ENCODE measurements at places on chromosomes 11 and 22.

DNA sequence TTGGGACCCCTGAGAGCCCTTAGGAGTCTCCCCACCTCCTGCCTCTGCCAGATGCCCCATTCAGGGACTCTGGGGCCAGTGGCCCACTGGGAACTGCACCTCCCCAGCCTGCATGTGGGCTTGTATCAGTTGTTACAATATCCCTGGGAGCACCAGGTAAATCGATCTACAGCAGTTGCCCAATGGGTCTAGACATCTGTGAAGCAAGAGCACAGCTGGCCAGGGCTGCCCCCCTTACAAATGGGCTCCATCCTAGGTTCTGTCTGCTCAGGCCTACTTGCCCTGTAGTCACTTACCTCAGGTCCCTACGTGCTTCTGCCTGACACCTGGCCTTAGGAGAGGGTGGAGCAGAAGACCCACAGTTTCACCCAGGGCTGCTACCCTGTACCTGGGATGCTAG lies 62.7 kb downstream of the HIRA start:
- DNase-seq = no peak

- DNase-seq = peak; percentile 11
Measured at GRCh38 chr22:20741634-20742581, 32.0 kb upstream of the SERPIND1 start.

- no peak for DNase-seq
Measured at GRCh38 chr11:62823677-62824076, 8.2 kb downstream of the STX5 start.

GRCh38 chr11:86174101-86175046 lies 70.2 kb upstream of the EED start:
- DNase-seq = no peak

DNA sequence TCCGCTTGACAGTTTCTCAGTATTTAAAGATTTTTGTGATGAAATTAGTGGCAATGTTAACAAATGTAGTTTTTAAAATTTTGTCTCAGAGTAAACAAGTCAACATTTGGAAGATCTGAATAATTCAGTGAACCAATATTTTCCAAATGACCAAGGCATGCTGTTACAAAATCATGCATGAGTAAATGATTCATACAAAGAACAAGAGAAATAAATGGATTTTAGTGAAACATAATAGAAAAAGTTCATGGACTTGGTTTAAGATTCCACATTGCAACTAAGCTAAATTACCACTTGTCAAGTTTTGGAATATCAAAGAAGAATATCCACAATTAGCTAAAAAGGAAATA lies 125.7 kb upstream of the SNX19 start:
- DNase-seq = no peak

DNA sequence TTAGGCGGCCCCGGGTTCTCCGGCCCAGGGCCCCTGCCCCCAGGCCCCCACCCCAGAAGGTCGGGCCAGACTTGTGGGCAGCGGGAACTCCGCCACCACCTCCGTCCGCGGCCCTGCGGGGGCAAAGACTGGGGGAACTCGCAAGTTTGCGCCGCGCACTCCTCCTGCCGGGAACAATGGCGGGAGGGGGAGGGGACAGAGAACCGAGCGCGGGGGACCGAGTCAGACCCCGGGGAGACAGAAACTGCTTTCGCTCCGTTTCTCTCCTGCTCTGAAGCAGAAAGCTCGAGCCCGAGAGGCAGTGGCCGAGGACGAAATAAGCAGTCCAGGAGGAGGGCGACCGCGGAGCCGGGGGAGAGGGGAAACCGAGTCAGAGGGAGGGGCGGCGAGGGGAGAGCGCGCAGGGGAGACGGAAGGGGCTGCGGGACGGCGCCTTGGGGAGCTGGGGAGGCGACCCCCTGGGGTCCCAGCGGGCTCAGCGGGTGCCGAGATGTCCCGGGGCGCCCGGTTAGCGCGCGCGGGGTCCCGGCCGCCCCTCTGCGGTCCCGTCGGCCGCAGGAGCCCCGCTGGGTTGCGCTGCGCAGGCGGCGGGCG lies 555 bp downstream of the TP53I11 start:
- no peak for DNase-seq

DNA sequence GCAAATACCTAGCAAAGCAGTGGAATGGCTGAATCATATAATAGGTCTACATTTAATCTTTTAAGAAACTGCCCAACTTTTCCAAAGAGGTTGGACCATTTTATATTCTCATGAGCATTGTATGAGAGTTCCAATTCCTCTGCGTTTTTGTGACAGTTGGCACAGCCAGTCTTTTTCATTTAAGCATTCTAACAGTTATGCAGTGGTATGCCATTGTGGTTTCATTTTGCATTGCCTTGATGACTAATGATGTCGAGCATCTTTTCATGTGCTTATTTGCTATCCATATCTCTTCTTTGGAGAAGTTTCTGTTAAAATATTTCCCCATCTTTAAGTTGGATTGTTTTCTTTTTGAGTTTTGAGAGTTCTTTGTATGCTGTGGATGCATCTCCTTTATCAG lies 38.7 kb downstream of the EIF3F start:
- DNase-seq = no peak

DNA sequence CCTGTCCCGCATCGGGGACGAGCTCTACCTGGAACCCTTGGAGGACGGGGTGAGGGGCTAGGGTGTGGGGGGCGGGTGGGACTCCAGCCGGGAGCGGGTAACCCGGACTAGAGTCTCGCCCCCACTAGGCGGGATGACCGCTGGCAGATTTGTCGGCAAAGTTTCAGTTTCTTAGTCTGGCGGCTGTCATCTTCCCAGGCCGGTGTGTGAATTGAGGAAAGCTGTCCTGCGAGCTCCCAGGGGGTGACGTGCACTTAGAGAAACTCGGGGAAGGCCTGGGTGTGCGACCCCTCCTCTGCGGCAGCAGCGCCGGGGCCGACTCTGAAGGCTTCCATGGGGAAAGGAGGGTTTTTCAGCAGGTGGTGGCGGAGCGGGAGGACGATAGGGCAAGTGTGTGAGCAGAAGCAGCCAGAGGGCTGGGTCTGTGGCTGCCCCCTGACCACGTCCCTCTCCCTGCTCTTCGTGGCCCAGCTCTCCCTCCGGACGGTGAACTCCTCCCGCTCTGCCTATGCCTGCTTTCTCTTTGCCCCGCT lies 463 bp downstream of the RAD9A start:
- DNase-seq = no peak

DNA sequence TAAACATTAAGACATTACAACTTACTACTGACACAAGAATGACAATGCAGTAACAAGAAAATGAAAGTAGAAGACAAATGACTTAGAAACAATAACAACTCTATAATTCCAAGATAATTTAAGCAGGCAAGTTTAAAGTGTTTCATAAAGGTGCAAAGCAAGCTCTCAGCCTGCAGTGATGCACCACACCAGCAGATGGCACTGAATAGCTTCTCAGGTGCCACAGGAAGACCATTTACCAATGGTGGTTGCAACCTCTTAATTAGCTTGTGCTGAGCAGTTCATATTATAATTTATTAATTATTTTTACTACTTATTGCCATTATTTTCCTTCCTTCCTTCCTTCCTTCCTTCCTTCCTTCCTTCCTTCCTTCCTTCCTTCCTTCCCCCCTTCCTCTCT lies 60.6 kb downstream of the NXPE2 start:
- DNase-seq = no peak

DNA sequence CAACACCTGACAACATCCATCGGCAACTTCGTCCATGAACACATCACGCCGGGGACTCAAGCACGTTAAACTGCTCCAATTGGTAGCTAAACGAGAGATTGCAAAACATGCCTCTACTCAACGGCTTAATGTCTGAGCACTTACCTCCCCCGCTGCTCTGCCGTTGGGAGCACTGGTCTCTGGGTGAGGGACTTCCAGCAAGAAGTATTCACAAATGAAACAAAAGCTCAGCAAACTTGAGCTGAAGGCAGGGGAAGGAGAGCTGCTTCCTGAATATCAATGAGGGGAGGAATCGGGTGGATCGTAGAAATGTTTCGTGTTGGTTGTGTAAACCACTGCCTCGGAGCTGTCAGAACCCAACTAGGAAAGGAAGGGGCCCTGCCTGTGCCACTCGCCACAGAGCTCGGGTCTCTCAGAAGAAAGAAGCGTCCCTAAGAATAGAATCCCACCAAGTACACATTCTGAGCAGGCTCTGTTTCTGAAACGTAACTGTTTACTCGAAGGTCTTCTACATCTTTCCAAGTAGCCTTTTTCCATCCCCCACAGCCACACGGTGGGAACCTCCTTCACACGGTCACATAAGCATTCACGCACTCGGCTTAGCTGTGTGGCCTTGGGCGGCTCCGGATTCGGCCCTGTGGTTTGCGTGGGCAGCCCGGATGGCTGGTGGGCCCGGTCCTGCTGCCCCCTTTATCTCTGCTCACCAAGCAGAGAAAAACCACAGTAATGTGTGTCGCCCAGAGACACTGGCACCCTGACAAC lies at the start of gene MLC1:
Gene MLC1, minus strand, starts transcription at position 216 of the 762 bp plus-strand sequence. CDS start 524 bp downstream, outside the sequence.
- no peak for DNase-seq

- no peak for DNase-seq
Measured at GRCh38 chr11:68099474-68100405, 21.4 kb downstream of the CHKA start.

DNA sequence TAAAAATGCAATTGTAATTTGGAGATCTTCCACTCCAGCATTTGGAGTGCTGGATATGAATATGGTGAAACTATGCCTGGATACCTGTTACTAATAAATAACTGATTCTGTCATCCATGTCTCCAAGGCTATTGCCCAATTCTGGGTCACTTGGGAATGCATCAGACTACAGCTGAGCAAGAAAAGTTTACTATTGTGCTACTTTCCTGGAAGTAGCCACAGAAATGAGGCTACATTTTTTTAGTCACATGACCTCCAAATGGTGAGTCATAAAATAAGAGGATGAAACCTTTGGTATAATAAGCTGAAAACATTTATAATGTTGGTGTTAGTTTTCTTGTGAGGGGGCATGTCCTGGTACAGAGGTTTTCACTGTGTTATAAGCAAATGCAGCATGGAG lies 44.4 kb downstream of the DCDC1 start:
- no peak for DNase-seq

DNA sequence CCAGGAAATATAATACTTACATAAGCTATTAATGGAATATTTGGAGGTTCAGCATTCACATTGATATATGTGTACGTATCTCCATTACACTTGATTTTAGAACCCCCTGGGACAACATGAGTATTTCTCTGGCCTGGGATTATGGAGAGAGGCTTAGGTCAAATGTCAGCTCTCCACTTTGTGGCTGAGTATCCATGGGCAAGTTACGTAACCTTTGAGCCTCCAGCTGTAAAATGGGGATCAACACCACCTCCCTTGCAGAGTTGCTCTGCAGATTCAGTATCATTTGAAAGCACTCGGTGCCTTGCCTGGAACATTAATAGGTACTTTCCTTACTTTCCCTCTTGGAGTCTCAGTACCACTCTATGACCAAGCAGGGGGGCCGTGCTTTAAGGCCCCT lies 33.2 kb downstream of the C22orf31 start:
- DNase-seq = no peak

GRCh38 chr11:66454828-66455227 lies 11.9 kb upstream of the PELI3 start:
- DNase-seq = no peak

DNA sequence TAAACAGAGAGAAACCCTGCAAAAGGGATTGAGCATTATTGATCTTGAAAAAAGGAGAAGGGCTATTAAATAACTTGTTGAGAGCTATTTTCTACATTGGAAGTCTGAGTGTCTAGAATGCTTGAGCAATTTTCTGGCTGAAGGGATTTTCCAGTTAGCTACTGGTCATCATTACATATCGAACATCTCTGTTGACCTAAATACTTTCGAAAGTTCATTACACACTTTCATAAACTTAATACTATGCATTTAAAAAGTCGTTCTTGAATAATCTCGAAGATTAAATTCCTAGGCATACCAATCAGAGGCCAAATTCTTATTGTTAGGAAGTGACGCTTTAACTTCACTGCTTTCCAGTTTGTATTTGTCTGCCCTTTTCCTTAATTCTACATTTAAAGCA lies 13.7 kb downstream of the ETS1 start:
- DNase-seq = no peak

DNA sequence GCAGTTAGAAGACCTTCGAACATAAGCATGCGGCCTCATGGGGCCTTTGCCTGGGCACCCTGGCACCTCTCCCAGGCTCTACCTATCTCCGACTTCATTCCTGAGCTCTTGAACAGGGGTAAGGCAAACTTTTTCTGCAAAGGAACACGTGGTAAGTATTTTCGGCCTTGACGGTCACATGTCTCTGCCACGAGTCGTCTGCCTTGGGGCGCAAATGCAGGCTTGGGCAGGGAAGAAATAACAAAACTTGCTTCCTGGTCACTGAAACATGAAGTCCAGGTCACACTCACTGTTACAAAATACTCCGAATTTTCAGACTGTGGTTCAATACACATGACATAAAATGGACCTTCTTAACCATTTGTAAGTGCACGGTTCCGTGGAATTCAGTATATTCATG lies 3.4 kb upstream of the ASCL2 start:
- no peak for DNase-seq

DNA sequence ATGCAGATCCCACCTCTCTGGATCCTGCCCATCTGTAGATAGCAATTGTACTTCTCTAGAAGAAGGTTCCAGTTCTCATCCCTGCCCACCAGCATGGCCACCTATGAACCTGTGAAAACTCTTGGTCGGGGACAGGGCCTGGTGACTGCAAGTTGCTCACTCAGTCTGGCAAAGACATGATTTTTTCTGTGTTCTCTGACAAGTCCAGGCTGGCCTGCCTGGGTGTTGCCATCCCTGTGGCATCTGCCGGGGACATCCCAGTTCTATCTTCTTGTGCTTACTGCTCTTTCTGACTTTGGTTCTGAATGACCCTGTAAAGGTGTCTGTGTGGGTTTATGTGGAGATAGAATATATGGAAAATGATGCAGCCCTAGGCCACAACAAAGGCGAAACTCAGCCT lies 545.8 kb downstream of the INSC start:
- no peak for DNase-seq

DNA sequence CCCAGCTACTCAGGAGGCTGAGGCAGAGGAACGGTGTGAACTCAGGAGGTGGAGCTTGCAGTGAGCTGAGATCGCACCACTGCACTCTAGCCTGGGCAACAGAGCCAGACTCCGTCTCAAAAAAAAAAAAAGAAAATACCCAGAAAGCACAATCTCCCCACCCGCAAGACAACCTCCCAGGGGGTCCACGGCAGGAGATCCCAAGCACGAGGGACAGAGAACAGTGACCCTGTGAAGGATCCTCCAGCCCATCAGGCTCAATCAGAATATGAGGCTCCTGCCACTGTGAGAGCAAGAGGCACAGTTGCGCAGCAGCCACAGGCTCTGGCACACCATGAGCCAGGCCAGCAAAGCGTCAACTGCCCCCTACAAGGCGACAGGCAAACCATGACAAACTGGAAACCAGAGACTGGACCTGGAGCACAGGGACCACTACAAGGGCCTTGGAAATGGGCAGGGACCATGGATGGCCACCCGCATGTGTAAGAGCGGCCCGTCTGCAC lies 164.8 kb upstream of the GRK3 start:
- DNase-seq = no peak

DNA sequence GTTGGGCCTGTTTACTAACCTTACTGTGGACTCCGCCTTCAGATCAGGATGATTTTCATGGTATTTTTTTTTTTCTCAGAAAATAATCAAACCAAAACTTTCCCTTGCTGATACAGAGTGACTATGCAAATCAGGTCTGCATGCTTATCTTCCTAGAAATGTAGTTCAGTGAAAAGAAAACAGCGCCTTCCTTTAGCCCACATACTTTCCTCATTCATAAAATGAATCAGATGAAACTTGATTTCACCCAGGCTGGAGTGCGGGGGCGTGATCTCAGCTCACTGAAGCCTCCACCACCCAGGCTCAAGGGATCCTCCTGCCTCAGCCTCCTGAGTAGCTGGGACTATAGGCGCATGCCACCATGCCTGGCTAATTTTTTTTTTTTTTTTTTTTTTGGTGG lies 26.0 kb downstream of the ZNRF3 start:
- no peak for DNase-seq

GRCh38 chr11:73191151-73191550 lies 26.9 kb upstream of the P2RY2 start:
- no peak for DNase-seq

All from activated CD4-positive, CD25-positive, alpha-beta regulatory T cell (primary cell).